Pancreas (tissue), 10 donors: ENCODE measurements at places on chromosomes 16 and 17. TPM values are rescaled to one million over a fixed set of nuclear protein-coding genes. Genes with fewer than 3 reads are reported as not detected.

DNA sequence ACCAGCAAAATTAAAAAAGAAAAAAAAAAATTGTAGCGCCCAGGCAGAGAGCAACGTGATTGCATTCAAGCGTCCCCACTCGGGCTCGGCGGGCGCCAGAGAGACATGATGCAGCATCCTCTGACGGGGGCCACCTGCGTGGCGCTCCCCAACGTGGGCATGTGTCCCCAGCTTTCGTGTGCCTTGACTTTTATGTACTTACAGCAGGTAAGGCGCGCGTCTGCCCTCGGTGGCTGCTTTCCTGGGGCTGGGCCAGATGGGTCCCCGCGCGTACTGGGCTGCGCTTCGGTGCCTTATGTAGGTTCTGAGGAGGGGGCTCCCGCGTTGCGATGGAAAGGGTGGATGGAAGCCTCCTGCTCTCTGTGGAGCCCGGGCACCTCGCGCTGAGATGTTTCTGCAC is 28.4 kb upstream of the RBFOX1 start:
- H3K27ac ChIP-seq, result no peak overlapping the region
- no peaks in the 10 kb centered on the region for H3K27me3 ChIP-seq
- no peaks in the 10 kb centered on the region for H3K36me3 ChIP-seq
- no peak for DNase-seq

CDC27 gene
- polyA plus RNA-seq, result 16.4 TPM

TEX14 gene
- 0.59 TPM for polyA plus RNA-seq

DNA sequence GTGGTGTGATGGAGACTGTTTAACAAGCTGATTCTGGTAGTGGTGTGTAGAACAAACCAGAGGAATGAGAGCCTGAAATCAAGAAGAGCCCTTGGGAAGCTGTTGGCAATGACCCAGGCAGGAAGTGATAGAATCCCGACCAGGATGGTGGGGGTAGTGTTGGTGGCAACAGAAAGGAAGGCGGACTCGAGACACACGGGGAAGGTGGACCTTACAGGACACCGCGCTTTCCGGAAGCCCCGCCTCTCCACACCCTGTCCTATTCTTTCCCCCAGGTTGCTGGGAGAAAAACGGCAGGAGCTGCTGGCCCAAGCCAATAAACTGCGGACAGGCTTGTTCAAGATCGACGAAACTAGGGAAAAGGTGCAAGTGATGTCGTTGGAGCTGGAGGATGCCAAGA is 30.0 kb upstream of the KDM6B start:
- H3K27me3 ChIP-seq, result no peaks in the 10 kb centered on the region
- no peaks in the 10 kb centered on the region for H3K4me1 ChIP-seq
- no peak overlapping the region for H3K27ac ChIP-seq
- no peak overlapping the region for H3K4me3 ChIP-seq
- DNase-seq, result no peak

DNA sequence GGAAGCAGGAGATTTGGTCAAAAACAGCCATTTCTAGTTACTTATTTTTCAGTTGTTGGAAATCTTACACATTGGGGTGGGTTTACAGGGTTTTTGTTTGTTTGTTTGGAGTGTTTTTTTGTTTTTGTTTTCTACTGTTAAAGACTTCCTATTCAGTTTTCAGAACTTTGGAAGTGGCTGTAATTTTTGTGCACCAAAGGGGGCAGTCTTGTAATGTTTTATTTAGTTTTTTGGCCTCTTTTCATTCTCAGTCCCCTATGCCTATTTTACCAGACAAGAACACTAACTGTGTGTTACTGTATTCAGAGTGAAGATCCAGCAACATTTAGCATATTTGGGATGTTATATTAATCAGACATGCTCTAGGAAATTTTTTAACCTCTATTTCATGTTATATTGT is 20.6 kb downstream of the TPPP3 start:
- no peaks in the 10 kb centered on the region for H3K4me1 ChIP-seq
- no peaks in the 10 kb centered on the region for H3K36me3 ChIP-seq
- no peaks in the 10 kb centered on the region for H3K27me3 ChIP-seq

HSD17B2 gene
- polyA plus RNA-seq, result 33.1 TPM

DNA sequence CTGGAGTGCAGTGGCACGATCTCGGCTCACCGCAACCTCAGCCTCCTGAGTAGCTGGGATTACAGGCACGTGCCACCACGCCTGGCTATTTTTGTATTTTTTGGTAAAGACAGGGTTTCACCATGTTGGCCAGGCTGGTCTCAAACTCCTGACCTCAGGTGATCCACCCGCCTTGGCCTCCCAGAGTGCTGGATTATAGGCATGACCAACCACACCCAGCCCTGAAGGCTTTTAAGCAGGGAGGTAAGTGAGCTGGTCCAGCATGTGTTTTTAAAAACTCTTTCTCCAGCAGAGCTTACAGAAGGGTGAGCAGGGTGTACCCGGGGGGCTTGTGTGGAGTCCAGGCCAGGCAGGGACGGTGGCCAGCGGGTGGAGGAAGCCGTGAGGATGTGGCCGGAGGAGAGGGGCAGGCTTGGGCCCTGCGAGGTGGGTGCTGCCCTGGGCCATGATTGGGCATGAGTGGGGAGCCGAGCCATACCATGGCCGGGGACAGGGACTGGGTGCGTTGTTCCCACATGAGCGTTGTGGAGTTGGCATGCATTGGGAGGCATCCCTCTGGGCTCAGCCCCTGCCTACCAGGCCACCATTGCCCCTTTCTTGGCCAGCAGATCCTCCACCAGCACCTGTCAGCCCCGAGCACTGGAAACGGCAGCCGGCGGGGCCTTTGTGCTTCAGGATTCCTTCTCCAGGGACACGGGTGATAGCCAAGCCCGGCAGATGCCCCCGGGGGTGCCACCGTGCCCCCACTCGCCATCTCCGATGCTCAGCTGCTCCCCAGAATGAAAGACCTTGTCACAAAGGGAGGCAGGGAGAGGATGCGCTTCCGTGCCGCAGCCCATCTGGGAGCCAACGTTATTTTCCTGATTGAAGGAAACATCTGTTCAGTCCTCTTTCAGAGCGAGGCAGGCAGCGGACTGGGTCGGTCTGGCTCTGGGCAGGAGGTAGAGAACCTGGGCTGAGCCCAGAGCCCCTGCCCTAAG is 64.5 kb downstream of the RAI1 start:
- DNase-seq, result no peak
- no peaks in the 10 kb centered on the region for H3K4me1 ChIP-seq
- H3K36me3 ChIP-seq, result no peaks in the 10 kb centered on the region
- no peak overlapping the region for H3K4me3 ChIP-seq
- H3K27me3 ChIP-seq, result no peaks in the 10 kb centered on the region

- no peak overlapping the region for H3K27ac ChIP-seq
- no peaks in the 10 kb centered on the region for H3K36me3 ChIP-seq
- H3K4me3 ChIP-seq, result no peak overlapping the region
Observed at GRCh38 chr16:29025218-29025617, 40.4 kb downstream of the LAT start.

GRCh38 chr16:87555647-87556046 is 46.7 kb upstream of the JPH3 start:
- H3K4me3 ChIP-seq, result no peak overlapping the region
- no peaks in the 10 kb centered on the region for H3K27me3 ChIP-seq
- no peaks in the 10 kb centered on the region for H3K4me1 ChIP-seq

KLHL10 gene
- polyA plus RNA-seq, result 0.02 TPM

ASGR1 gene
- polyA plus RNA-seq, result 2.6 TPM

- H3K4me3 ChIP-seq, result no peak overlapping the region
- H3K36me3 ChIP-seq, result no peaks in the 10 kb centered on the region
- H3K27me3 ChIP-seq, result no peaks in the 10 kb centered on the region
- H3K27ac ChIP-seq, result no peak overlapping the region
- H3K4me1 ChIP-seq, result peaks cover 4% of the 10 kb centered on the region
Observed at GRCh38 chr16:49622421-49623402, 233.2 kb downstream of the ZNF423 start.

DNA sequence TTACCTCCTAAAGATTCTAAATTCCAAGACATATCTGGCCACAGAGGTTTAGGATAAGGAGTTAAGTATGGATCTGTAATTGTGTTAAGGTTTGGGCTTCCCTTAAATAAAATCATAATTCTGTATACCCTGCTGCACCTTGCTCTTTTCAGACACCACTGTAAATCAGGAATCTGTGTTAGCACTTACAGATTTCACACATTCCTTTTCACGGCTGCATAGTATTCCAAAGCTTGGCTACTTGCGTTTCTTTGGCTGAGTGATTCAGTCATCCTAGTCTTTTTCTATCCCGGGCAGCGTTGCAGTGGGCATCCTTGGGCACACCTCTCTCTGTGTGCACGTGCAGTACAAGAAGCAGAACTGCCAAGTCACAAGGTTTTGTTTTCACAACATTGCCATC is 105.8 kb downstream of the SOCS1 start:
- H3K4me3 ChIP-seq, result no peak overlapping the region
- H3K27me3 ChIP-seq, result no peaks in the 10 kb centered on the region
- no peak overlapping the region for H3K27ac ChIP-seq
- no peak for DNase-seq
